ENCODE measurements at places on chromosomes 5 and 9. TPM values are rescaled to one million over a fixed set of nuclear protein-coding genes. Genes with fewer than 3 reads are reported as not detected.

DNA sequence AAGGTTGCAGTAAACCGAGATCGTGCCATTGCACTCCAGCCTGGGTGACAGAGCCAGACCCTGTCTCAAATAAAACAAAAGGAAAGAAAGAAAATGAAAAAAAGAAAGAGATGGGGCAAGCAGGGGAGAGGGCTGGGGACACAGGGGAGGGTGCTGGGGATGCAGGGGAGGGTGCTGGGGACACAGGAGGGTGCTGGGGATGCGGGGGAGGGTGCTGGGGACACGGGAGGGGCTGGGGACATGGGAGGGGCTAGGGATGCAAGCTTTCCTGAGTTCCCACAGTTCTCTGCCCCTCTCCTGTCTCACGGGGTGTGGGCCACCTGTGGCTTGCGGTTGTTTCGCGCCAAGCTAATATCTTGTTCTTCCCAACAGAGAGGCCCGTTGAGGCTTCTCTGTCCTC lies 7.2 kb downstream of the PDCD6 start:
- peaks cover 2% of the 10 kb centered on the region for H3K36me3 ChIP-seq
- DNase-seq = no peak
- no peaks in the 10 kb centered on the region for H3K27me3 ChIP-seq
- H3K27ac ChIP-seq = no peak overlapping the region

GRCh38 chr5:54900984-54901725 lies 84.2 kb downstream of the ESM1 start:
- H3K36me3 ChIP-seq = no peaks in the 10 kb centered on the region
- no peak for DNase-seq
- H3K4me3 ChIP-seq = no peak overlapping the region

DNA sequence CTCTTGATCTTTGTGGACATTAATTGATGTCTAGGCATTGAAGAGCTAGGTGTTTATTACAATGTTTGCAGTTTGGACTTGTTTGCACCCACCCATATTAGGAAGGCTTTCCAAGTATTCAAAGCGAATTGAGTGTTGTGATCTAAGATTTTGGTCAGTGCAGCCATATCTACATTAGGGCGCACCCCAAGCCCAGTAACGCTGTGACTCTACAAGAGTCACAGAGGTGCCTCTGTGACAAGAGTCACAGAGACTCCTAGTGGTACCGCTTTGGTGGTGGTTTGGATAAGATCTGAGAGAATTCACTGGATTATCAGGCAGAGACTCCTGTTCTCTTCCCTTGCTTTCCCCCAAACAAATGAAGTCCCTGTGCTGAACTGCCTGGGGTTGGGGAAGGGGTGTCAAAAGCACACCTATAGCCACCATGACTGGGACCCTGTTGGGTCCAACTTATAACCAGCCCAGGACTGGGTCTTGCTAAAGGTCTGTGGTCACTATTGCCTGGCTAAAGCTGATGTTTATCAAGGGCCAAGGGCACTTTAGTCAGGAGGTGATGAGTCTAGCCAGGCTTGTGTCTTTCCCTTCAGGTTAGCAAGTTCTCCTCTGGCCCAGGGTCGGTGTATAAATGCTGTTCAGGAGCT lies 114.1 kb upstream of the RIOK2 start:
- no peak overlapping the region for H3K27ac ChIP-seq
- no peak overlapping the region for H3K4me3 ChIP-seq
- H3K4me1 ChIP-seq = no peaks in the 10 kb centered on the region
- H3K36me3 ChIP-seq = no peaks in the 10 kb centered on the region
- no peaks in the 10 kb centered on the region for H3K27me3 ChIP-seq

DNA sequence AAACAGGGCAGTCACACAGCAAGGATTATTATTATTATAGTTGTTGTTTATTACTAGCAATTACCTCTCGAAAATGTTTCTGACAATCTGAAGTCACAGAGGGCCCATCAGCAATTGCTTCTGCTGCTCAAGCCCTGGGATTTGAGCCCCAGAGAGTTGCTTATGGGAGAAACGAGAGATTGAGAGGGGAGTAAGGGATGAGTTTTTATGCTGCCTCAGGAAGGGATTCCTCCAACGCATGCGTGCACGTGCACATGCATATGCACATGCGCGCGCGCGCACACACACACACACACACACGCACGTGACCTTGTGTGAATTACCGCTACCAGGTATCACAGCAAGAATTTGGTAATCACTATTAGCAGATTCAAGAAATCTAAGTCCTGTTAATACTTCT lies 189.2 kb upstream of the TBC1D2 start:
- no peak for DNase-seq
- no peak overlapping the region for H3K4me3 ChIP-seq
- H3K36me3 ChIP-seq = no peaks in the 10 kb centered on the region
- no peaks in the 10 kb centered on the region for H3K4me1 ChIP-seq
- no peak overlapping the region for H3K27ac ChIP-seq

DNA sequence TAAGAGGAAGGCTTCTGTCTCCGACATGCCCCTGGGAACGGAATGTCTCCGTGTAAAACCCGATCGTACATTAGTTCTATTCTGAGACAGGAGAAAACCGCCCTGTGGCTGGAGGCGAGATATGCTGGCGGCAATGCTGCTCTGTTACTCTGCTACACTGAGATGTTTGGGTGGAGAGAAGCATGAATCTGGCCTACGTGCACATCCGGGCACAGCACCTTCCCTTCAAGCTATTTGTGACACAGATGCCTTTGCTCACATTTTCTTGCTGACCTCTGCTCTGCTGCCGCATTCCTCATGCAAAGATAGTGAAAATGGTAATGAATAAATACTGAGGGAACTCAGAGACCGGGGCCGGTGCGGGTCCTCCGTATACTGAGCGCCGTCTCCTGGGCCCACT lies 2.2 kb upstream of the DPP7 start:
- H3K27me3 ChIP-seq = no peaks in the 10 kb centered on the region
- H3K4me1 ChIP-seq = peaks cover 4% of the 10 kb centered on the region
- no peak for DNase-seq

- no peaks in the 10 kb centered on the region for H3K27me3 ChIP-seq
- H3K36me3 ChIP-seq = no peaks in the 10 kb centered on the region
- no peak for DNase-seq
- H3K4me3 ChIP-seq = no peak overlapping the region
- no peaks in the 10 kb centered on the region for H3K4me1 ChIP-seq
Measured at GRCh38 chr5:171639966-171640365, 145.7 kb upstream of the SMIM23 start.

Gene COL27A1
- total RNA-seq = 48.6 TPM

Gene PLPP7
- 0.83 TPM for total RNA-seq
